ENCODE measurements at places on chromosomes 1 and 21.

DNA sequence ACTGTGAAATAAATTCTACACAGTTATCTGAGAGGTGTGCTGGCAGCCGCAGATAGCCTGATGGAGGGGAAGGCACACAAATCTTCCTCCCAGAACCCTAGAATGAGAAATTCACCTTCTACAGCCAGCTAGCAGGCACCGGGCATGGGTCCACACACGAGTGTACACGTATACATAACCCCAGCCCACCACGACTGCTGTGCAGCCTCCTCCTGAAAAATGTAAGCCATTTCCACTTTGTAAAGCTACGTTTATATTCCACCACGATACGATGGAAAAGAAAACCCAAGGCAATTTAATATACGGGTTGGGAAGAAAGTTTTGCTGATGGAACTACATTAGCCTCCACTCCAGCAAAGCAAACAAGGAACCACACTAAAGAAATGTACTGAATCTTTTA, 1.8 kb downstream of the BTG3 start:
- no peak for DNase-seq

GRCh38 chr1:182672487-182672836, 11.9 kb downstream of the RGS8 start:
- no peak for DNase-seq

- DNase-seq = no peak
These were observed 15.8 kb downstream of the SMAP2 start for GRCh38 chr1:40389322-40389803.

GRCh38 chr1:167541003-167541402, 12.6 kb downstream of the CREG1 start:
- no peak for DNase-seq

DNA sequence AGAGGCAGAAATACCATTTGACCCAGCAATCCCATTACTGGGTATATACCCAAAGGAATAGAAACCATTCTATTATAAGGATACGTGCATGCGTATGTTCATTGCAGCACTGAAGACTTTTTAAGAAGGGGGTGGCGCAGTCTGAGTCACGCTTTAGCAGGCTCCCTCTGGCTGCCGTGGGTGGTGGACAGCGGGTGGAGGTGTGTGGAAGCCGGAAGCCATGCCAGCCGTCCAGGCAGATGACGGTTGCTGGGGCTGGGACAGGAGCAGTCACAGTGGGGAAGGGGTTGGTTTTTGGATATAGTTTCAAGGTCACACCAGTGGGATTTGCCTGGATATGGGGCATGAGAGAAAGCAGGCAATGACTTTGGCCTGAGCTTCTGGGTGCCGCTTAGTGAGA, 270.5 kb downstream of the GRIK3 start:
- no peak for DNase-seq

DNA sequence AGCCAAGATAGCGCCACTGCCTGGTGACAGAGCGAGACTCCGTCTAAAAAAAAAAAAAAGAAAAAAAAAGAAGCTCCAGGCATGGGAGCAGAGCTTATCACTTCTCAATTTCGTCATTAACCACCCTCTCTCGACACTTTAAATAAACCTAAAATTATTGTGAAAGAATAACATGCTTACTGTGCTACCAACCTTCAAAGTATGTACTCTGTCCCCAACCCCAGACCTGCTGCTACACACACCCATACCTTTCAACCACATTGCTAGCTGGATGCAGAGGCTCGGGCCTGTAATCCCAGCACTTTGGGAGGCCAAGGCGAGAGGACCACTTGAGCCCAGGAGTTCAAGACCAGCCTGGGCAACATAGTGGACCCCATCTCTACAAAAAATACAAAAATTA, 38.7 kb downstream of the GNPAT start:
- DNase-seq = no peak

- DNase-seq = no peak
These were observed 60.9 kb downstream of the IL23R start for GRCh38 chr1:67227196-67227595.

DNA sequence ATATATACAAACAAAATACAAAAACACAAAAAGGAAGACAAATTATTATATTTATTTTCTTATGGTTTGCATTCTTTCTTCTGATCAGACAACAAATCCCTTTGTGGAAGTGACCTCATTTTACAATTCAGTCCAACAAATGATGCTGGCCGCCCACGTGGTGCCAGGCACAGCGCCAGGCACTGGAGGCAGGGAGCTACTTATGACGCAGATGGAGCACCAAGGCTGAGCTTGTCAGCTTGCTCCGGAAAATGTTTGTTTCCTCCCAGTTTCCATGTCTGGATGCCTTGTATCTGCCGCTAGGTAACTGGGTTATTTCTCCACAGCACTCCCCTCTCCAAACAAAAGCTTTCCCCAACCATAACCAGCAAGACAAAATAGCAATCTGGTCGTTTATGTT, 30.7 kb upstream of the CD34 start:
- DNase-seq = no peak

GRCh38 chr1:6357243-6357936, 36.2 kb downstream of the ACOT7 start:
- no peak for DNase-seq

DNA sequence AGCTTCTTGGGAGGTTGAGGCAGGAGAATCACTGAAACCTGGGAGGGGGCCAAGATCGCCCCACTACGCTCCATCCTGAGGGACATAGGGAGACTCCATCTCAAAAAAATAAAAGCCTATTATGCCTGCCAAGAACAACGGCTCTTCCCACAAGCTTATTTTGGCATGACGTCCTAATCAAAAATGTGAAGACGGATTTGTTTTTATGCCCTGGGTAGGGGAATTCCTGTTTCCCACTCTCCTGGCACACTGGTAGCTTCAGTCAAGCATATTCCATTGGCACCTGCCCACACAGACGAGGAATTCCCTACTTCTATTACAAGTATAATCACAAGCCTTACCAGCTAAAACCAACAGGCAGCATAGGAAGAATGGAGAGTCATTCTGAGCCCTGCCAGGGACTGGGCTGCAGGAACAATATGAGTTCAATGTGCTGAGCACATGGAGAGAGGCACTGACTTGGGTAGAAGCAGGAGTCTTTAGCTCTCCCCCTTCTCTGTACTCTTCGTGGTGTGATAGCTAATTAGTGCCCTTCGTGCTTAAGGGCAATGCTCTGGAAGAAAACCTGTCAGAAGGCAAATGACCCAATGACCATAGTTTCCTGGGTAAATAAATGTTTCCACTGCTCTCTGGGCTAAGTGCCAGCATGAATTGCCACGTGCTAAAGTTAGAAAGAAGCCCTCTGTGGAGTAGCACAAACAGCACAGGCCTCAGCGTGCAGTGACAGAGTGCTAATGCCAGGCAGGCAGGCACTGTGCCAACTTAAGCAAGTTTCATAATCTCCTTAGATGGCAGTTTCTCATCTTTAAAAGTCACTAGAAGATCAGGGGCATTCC, 16.8 kb downstream of the TNFSF4 start:
- DNase-seq = no peak

DNA sequence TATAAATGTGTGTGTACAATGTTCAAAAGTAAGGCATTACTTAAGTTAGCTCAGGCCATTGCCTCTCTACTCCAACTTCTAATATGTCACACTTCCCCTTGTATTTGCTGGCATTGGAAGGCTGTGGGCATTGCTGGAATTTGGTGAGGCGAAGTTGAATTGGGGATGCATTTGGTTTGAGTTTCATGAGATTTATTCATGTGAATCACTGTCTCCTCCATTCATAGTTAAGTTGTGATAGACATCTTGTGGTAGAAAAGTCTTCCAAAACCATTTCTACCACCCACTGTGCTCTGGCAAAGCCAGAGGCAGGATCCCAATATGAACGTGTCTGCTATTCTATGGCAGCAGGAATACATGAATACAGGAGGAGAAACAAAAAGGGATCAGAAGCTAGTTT, 397.8 kb upstream of the USP24 start:
- no peak for DNase-seq

DNA sequence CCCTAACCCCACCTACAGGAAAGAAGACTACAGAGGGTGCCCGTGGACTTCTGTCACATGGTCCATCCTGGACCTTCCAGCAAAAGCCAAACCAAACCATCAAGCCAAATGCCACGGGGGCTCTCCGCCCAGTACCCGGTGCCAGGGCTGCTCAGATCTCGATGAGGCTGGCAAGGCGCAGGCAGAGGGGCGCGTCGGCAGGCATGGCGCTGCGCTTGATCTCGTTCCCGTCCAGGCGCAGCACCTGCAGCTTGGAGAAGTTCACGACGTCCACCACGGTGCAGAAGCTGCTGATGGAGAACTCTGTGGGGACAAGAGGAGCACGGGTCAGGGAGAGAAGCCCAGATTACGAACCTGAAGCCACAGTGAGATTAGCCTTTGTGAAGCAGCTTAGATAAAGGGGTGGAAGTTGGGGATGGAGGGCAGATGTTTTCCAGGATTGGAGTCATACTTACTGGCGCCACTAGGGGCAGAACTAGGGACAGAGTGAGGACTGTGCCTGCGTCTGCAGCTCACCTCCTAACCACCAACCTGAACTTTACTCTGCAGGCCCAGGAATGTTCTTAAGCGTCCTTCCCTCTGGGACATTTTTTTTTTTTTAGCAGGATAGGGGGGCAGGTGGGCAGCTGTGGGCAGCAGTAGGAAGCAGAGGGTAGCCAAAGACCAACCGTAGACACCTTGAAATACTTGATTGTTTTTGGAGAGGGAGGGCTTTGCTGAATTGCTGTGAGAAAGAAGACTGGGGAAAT, 8.6 kb downstream of the FMOD start:
- DNase-seq = no peak

DNA sequence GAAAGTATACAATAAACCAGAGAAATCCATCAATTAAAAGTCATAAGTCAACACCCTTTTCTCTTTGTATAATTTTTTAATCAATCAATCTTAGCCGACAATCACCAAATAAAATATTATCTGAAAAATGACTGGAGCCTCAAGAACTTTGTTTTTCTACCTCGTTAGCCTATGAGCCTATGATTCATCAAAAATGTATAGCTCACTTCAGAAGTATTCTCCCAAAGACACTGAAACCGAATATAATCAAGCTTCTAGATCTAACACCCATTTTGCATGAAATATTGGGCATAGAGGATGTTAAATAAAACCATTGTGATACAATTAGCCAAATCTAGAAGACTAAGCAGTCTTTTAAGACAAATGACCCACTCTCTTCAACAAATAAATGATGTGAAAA, 17.8 kb upstream of the RSBN1 start:
- no peak for DNase-seq

DNA sequence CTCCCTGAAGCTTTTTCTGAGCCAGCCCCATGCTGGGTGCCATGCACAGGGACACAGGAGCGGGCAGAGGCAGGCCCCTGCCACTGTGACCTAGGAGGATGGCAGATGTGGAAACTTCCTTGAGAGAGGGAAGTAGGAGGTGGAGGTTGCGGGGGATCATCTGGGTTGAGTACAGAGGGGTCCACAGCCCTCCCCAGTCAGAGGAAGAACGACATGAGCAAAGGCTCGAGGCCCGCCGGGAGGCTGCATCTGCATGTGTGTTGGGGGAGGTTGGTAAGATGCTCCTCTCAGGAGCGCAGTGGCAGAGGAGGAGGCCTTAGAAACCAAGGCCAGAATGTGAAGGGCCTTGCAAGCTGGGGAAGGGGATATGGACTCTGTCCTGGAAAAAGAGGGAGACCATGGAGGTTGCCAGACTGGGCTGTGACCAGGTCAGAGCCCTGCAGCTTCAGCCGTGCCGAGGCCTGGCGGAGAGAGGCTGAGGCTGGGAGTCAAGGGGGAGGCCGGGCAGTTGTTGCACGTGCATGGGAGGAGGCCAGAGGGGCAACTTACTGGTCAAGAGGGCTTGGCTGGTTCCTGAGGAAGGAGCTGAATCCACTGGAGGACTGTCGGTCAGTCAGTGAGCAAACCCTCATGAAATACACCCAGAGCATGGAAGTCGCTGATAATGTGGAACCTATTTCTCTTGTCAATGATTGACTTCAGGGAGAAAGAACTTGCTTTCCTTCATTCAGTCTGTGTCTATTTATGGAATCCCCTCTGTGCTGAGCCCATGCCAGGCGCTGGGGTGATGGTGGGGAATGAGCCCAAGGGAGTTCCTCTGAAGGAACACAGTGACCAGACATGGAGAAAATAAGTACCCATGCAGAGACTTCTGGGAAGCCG, 31.7 kb downstream of the A3GALT2 start:
- no peak for DNase-seq

- no peak for DNase-seq
These were observed 8.8 kb upstream of the SMYD2 start for GRCh38 chr1:214271995-214272731.

DNA sequence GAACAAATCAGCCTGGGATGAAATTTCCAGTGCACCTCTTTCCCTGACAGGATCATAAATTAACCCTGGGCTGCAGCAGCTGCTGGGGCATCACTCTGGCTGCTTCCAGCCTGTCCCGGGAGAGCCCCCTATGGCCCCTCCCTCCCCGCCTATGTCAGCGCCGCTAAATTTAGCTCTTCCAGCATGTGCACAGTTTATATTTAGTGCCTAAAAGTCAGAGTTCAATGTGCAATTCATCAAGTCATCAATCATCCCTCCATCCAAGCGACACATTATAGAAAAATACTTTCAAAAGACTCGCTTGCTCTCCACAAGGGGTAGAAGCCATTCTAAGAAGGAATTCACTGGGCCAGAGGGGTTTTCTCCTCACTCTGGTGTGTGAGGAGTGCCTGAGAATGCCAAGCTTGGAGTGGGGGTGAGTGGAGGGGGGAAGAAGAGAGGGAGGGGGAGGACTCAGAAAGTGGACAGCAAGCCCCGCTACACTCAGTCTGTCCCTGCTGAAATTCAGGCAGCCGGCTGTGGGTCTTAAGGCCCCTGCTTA, 37.4 kb downstream of the XCL1 start:
- no peak for DNase-seq

DNA sequence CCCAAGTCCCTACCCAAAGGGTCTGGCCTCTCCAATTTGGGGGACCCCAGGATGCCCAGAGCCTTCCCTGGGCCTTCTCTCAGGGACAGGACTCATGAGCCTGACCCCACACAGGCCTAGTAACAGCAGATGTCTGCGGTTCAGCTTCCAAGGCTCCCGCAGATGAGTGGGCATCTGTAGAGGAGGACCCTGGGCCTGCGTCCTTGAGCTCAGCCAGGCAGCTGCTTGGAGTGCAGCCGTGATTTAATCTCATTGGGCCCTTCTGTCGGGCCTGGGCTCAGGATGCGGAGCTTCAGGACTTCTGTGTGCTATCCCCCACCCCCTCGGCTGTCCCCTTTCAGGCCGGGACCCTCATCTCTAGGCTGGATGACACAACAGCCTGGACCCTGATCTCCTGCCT, 35.4 kb downstream of the IGSF21 start:
- no peak for DNase-seq

GRCh38 chr1:33698361-33699035, 165.4 kb upstream of the HMGB4 start:
- no peak for DNase-seq

DNA sequence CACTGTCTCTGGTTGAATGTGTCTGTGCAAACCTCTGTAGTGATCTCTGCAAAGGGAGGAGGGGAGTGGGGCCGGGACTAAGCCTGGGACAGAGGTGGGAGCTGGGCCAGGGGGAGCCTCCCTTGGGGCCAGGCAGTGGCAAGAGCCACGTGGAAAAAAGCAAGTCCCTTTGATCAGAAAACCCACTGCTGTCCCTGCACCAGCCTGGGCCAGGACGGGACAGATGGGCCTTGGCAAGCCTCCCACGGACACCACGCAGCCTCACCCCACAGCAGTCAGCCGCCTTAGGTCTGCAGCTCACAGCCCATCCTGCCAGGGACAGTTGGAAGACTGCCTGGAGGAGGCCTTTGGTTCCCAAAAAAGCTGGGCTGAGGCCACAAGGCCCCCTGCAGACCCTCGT, 11.7 kb upstream of the TRAPPC10 start:
- DNase-seq = no peak

- no peak for DNase-seq
These were observed 2.7 kb downstream of the SNAPIN start for GRCh38 chr1:153661111-153661708.

GRCh38 chr1:163197022-163197421, 5.7 kb downstream of the RGS5 start:
- no peak for DNase-seq
